Activated T-cell treated with anti-CD3 and anti-CD28 coated beads for 24 hours (primary cell): ENCODE measurements at places on chromosomes 5 and 9.

- no peak for DNase-seq
Measured at GRCh38 chr5:175681968-175682340, 24.1 kb downstream of the HRH2 start.

DNA sequence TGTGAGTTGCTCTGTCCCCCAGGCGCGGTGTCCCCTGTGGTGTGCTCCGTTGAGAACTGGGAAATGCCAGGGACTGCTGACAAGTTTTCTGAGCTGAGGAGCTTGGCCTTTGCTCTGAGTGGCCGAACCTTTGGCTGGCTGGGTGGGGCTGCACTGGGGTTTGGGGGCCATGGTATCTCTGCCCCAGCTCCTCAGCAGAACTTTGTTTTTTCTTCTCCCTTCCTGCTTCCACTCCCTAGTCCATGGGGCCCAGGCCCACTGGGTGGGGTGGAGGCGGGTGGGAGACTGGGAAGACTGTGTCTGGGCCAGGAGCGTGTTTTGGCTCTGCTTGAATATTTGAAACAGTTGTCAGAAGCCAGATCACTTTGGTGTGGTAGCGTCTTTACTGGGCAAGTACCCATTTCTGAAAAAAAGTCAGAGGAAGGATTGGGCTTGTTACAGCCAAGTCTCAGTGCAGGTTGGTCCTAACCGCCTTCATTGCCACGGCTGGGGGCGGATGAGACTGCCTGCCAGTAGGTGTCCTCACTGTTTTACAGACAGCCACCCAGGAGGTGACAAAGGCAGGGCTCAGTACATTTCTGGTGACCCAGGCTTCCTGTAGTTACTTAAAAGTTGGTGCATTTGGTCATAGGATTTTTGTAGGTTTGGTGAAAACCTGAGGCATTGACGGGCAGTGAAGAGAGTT is 92.7 kb downstream of the DAB2IP start:
- DNase-seq: no peak

GRCh38 chr5:92991581-92992067 is 589.4 kb downstream of the NR2F1-AS1 start:
- DNase-seq: no peak

DNA sequence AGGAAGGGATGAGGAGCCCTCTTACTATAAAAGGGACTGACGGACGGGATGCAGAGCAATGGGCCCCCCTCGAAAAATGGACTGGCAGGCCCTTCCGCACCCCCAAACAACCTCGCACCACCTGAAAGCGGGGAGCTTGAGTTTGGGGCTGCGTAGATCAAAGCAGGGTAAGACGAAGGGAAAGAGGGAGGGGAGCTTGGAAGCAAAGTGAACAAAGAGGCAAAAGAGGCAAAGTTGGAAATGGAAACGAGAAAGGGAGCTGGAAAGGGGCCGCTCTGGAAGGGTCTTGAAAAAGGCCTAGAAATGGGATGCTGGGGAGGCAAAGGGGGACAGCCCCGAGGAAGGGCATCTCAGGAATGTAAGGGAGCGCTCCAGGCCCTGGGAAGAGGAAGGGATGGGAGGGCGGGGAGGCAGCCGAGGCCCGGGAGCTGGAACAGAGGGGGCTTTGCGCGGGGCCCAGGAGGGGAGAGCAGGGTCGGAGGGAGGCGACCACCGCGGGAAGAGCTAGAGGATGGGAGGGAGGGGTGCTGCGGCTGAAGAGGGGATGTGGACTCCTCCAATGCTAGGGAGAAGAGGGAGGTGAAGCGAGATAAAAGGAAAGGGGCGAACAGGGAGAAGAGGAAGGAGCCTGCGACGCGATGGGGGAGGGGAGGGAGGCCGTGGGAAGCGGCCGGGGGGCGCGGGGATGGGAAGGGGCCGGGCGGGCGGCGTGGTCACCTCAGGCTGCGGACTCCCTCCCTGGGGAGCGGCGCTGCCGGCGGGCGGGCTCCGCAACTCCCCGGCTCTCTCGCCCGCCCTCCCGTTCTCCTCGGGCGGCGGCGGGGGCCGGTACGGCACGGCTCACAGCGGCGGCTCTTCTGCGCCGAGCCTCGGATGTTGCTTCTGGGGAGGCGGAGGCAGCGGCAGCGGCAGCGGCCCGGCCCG is 577 bp downstream of the RNF145 start:
- no peak for DNase-seq

GRCh38 chr9:13952906-13953305 is 361.0 kb downstream of the NFIB start:
- no peak for DNase-seq

DNA sequence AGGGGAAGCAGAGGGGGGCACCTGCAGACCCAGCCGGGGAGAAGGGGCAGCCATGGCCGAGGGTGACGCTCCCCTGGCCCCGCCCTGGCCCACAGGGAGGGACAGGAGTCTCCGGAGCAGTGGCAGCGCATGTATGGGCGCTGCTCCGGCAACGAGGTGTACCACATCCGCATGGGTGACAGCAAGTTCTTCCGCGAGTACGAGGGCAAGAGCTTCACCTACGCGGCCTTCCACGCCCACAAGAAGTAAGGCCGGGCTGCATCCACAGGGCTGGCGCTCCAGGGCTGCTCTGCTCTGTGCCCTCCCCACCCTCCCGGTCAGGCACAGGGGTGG is 68.2 kb downstream of the KCNT1 start:
- DNase-seq: no peak

DNA sequence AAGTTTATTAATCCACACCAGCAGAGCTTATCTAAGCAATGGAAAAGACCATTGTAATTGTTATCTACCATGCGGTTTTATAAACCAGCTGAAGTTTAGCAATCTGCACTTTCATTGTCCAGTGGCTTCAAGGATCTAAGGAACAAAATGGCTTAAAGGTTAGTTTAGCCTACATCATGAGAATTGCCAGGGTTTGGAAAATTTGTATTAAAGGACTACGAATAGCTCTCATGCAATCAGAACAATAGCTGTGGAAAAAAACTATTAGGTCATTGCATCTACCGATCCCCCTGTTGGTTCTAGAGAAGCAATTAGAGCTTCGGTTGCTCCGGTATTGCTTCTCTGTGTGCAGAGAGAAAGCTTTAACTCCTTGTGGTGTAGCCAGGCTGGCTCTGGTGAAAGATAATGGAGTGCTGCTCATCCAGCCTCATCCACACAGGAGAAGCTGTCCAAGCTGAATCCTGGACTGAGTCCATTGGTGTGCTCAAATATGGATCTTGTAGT is 86.3 kb upstream of the SLC12A2 start:
- no peak for DNase-seq

GRCh38 chr9:116403171-116403570 is 249.6 kb downstream of the PAPPA start:
- no peak for DNase-seq

DNA sequence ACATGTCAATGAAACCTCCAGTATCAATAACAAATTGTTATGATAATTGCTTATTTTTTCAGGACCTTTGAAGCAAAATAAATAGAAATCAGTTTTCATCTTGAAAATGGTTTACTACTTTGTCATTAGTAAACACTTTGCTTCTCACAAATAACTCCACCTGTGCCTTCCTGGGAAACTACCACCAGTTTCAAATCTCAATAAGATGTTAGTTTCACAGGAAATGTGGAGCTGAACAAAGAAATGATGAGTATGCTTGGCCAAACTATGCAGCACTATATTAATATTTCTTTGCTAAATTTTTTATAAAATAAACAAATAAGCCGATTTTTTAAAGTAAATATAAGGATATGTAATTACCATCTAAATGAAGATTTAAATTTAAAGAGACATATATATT is 221.5 kb upstream of the HAPLN1 start:
- DNase-seq: no peak

DNA sequence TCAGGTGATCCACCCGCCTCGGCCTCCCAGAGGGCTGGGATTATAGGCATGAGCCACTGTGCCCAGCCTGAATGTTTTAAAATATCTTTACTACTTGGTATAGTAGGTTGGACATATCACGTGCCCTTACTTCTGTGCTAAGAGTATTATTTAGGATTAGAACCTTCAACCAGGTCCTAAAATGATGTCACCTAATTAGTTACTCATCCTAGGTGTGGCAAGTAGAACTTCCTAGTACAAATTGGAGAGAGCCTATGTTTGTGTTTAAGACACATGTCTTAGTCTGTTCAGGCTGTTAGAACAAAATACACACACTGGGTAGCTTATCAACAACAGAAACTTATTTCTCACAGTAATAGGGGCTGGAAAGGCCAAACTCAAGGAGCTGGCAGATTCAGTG is 51.5 kb downstream of the ZFAND5 start:
- DNase-seq: no peak

- no peak for DNase-seq
Measured at GRCh38 chr5:315488-316209, 5.9 kb upstream of the AHRR start.

- DNase-seq: no peak
Measured at GRCh38 chr9:113403646-113404045, 2.6 kb upstream of the ALAD start.

- no peak for DNase-seq
Measured at GRCh38 chr9:84970432-84970831, 300.9 kb downstream of the NTRK2 start.

- DNase-seq: no peak
Measured at GRCh38 chr5:79985288-79985687, 5.8 kb downstream of the MTX3 start.

GRCh38 chr9:20804489-20805250 is 120.6 kb downstream of the FOCAD start:
- DNase-seq: no peak

DNA sequence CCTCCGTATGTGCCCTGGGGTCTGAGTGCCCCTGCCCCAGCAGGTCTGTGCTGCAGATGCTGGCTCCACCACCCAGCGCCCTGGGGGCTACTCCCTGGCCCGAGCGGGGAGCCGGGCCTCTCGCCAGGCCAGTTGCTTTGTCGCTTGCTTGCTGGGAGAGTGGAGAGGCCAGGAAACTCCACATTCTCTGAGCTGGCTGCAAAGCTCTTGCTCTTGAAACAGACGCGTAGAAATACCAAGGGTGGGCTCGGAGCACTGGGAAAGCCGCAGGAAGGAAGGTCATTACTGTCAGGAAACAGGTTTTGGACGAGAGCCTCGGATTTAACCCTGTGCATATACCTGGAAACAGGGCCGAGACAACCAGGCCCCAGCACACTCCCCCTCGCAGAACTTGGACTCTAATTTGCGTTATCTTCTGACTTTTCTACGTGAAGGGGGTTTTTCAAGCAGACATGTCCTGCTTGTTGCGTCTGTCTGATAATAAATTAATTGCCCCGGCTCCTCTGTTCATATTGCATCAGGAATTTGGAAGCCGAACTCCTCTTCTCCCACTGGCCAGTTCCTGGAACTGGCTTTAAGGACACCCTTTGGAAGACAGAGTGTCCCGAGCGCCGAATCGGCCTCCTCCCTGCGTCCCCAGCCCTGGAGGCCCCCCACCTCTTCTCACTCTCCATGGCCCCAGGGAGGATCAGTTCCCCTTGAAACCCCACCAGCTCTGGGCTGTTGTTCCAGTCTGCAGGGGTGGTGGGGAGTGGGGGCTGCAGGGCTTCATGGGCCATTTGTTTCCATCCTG is 11.2 kb downstream of the ADAMTSL2 start:
- no peak for DNase-seq

DNA sequence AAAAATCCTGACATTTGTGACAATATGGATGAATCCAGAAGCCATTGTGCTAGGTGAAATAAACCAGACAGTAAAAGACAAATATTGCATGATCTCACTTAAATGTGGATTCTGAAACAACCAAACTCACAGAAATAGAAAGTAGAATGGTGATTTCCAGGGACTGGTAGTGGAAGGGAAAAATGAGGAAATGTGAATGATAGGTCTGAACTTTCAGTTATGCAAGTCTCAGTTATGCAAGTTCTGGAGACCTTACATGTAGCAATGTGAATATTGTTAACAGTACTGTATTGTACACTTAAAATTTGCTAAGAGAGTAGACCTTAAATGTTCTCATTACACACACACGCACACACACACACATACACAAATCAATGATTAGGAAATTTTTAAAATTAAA is 84.9 kb downstream of the SLCO4C1 start:
- DNase-seq: no peak

GRCh38 chr5:136309932-136310598 is 55.3 kb downstream of the TRPC7 start:
- no peak for DNase-seq

DNA sequence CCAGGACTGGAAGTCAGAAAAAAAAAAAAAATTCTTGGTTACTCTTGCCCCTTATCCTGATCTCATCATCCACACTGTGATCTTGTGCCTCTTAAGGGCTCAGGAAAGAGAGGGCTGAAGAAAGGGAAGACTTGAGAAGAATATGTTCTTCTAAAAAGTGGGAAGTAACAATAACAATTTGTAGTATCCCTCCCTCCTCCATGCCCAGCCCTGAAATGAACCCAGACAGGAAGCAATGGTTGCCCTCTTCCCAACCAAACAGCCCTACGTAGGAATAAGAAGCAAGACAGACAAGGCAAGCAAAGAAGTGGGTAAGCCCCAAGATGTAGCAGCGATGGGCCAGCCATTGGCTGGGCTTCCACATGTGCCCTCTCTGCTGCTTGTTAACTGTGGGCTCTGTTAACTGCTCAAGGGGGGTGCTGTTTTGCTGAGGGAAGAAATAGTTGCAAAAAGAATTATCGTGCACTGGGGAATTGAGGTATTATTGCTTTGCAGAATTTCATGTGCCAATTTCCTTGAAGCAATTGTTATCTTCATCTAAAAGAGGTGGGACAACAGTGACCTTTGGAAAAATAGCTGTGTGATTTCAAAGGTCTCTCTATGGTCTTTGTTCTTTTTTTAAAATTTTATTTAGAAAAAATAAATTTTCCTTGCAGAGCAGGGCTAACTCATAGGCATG is 146.6 kb upstream of the PCA3 start:
- DNase-seq: no peak

DNA sequence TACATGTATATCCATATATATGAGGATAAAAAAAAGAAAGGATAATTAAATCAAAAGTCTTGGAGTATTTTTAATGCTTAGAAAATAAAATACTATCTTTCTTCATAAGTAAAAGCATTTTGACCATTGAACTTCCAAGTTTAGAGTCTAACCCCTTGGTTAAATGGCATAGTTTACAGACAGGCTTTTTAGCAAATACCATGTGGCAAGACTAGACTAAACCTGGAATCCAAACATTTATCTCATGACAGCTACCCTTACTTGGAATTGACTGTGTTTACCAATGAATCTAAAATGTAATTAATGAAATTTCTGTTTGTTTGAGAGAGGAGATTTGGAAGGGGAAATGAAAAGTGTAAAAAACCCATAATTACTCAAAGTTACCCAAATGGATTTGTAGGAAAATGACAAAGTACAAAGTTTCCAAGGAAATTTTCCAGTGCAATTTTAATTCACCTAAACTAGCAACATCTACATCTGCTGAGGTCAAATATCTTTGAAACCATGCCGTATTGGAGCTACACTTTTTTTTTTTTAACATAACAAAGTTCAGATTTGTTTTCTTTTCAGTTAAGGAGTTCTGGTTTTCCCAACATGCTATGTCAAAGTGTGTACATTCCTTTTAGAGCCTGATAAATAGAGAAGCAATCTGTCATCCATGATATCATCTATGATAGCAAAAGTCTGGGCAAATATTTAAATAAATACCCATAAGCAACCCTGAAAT is 272.1 kb upstream of the DAB2 start:
- DNase-seq: no peak

- no peak for DNase-seq
Measured at GRCh38 chr9:37348917-37349316, 73.6 kb upstream of the GRHPR start.

- no peak for DNase-seq
Measured at GRCh38 chr5:18920966-18921365, 1067.0 kb downstream of the CDH18 start.
